ENCODE measurements at places on chromosomes 2 and 18. TPM values are rescaled to one million over a fixed set of nuclear protein-coding genes. Genes with fewer than 3 reads are reported as not detected.
A peak's percentile ranks its signal among the peaks of the same experiment; 100 is the strongest.

DNA sequence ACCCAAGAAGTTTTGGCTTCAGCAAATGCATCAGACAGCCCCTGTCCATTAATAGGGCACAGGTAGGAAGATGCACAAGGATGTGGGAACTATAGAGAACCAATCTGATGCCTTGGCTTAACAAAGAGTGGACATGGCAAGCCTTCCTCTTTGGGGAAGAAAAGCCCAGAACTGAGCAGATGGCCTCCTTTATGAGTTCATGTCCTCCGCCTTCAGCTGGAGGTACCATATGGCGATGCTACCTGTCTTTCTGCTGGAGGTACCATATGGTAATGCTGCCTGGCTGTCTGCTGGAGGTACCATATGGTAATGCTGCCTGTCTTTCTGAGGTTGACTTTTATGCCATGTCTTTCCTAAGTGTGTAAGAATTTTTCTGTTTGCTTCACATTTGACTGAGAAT, 6.0 kb downstream of the RETREG2 start:
- H3K4me1 ChIP-seq = no peaks in the 10 kb centered on the region
- no peak overlapping the region for H3K27ac ChIP-seq
- H3K4me3 ChIP-seq = no peak overlapping the region
- no peaks in the 10 kb centered on the region for H3K27me3 ChIP-seq
- H3K36me3 ChIP-seq = peaks cover 46% of the 10 kb centered on the region
- DNase-seq = no peak

- DNase-seq = no peak
- peak overlapping the region; percentile 2 for H3K4me3 ChIP-seq
- no peaks in the 10 kb centered on the region for H3K36me3 ChIP-seq
- H3K27ac ChIP-seq = peak overlapping the region; percentile 41
- H3K27me3 ChIP-seq = no peaks in the 10 kb centered on the region
- no peaks in the 10 kb centered on the region for H3K4me1 ChIP-seq
Observed at GRCh38 chr2:37414470-37414949, 70.1 kb downstream of the QPCT start.

- no peaks in the 10 kb centered on the region for H3K36me3 ChIP-seq
- no peak overlapping the region for H3K4me3 ChIP-seq
Observed at GRCh38 chr2:222248256-222248655, 50.5 kb downstream of the PAX3 start.

DNA sequence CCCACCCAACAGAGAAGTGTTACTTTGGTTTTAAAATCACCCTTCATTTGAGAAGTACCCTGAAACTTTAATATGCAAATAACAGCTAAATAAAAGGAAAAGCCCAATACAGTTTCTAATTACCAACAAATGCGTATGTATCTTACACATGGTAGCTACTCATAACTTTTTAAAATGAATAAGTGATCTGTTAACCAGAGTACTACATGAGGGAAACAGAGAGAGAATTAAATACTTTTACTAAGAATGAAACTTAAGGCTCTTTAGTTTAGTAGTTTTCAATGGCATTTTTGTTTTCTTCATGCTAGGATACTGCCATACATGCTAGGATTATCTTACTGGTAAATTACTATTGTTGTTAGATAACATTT, 39.1 kb upstream of the NABP1 start:
- H3K36me3 ChIP-seq = no peaks in the 10 kb centered on the region
- H3K4me1 ChIP-seq = no peaks in the 10 kb centered on the region
- no peak overlapping the region for H3K4me3 ChIP-seq
- no peak for DNase-seq
- no peak overlapping the region for H3K27ac ChIP-seq
- H3K27me3 ChIP-seq = no peaks in the 10 kb centered on the region

DNA sequence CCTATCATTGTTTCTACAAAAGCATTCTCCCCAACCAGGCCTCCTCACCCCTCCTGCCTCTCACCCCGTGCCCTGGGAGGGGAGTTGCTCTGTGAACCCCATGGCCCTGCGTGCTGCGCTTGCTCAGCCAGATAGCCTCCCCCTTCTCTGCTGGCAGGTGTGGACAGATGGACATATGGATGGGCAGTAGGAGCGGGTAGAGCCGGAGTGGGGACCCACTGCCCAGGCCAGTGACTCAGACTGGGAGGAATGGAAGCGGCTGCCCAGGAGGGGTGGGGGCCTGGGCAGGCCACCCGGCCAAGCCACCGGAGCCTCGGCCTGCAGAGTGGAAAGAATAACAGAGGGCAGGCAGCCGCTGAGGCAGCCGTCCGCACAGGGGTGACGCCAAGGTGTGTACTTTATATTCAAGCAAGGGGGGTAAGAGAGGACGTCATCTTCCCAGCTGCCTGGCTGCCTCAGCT, 8.7 kb downstream of the CYP26B1 start:
- no peak overlapping the region for H3K4me3 ChIP-seq
- no peak for DNase-seq
- no peak overlapping the region for H3K27ac ChIP-seq
- no peaks in the 10 kb centered on the region for H3K4me1 ChIP-seq

CROCC2 gene
- total RNA-seq = not detected

DNA sequence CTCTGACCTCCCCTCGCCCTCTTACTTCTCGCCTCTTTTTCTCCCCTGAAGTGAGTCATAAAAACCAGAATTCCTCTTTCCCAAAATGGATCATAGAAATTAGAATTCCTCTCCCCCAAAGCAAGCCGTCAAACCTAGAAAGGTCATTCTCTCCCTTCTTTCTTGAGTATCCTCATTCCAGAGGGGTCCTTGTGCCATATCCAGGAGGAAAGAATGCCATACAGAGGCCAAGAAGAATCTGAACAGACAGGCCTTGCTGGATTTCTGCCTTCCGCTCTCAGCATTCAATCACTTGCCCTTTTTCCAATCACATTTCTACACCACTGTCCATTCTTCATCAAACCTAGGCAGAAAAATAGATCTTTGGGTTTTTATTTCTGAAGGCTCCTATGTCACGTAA, 31.1 kb upstream of the MAPK4 start:
- no peaks in the 10 kb centered on the region for H3K36me3 ChIP-seq
- H3K4me3 ChIP-seq = no peak overlapping the region
- no peak for DNase-seq
- no peaks in the 10 kb centered on the region for H3K4me1 ChIP-seq
- H3K27me3 ChIP-seq = no peaks in the 10 kb centered on the region
- no peak overlapping the region for H3K27ac ChIP-seq

DNA sequence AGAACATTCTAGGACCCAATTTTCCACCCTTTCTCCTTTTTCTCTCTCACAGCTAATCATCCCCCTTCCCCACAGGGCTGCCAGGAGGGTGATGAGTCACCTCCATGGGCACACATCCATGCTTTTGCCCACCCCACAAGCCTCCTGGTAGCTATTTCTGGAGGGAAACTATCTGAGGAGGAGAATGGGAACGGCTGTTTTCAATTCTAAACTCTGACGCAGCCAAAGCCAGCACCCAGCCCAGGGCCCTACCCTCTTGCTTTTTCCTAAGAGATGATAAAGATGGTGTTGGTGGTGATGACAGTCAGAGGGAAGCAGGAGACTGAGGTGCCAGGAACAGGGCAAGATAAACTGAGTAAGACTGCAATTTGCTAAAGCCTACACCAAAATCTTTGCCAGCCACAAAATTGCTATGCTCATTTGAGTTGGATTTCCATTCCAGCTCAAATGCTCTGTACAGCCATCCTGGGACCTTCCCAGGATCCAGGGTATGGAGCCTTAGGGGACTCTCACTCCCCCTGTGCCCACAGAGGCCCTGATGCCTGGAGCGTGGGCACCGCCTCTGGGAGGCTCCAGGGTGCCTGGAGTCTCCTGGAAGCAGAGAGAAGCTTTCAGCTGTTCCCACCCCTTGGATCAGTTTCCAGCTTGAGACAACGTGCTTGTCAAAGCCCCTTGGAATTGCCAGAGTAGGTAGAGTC, 62.0 kb upstream of the FZD7 start:
- H3K4me3 ChIP-seq = no peak overlapping the region
- H3K27me3 ChIP-seq = no peaks in the 10 kb centered on the region
- DNase-seq = no peak
- H3K4me1 ChIP-seq = peaks cover 25% of the 10 kb centered on the region

SERPINB3 gene
- total RNA-seq = not detected

DNA sequence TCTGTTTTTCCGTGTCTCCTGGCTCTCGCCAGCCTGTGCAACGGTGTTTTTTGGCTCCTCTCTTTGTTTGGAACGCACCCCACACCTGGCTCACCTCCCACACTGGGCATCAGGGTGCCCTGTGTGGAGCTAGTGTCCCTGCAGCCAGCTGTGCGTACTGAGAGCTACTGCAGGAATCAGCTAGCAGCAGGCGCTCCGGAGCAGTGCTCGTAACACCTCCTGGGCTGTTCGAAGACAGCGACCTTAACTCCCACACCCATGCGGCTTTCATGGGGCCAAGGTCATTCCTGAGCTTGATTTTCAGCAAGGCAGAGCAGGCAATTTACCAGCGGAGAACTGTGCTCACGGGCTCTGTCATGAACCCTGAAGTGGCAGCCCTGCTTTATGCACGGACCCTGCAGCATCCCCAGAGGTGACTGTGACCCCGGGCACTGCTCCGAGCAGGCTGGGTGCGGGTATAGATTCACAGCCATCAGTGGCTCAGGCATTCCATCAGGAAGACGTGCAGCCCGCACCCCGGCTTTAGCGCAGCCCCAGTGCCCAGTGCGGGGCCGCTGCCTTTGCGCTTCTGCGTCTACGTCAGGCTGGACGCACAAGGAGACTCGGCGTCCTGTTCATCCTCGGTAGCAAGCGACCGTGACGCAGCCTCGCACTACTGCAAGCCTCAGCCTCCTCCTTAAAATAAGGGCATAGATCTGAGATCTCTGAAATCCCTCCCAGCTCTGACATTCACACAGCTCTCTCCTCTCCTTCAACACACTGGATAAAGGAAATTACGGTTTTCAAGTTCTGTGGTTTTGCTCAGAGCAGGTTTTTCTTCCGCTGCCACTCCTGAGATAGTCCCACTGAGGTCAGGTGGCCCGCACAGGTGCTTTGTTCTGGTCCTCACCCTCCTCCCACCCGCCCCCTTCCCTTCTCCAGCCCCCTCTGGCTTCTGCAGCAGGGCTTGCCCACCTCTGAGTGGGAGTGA, 58.2 kb downstream of the ADI1 start:
- DNase-seq = no peak
- no peak overlapping the region for H3K4me3 ChIP-seq
- peaks cover 57% of the 10 kb centered on the region for H3K4me1 ChIP-seq
- H3K27ac ChIP-seq = peak overlapping the region; percentile 90

SCN1A gene
- not detected for total RNA-seq

TPRKB gene
- 28.3 TPM for total RNA-seq

DNA sequence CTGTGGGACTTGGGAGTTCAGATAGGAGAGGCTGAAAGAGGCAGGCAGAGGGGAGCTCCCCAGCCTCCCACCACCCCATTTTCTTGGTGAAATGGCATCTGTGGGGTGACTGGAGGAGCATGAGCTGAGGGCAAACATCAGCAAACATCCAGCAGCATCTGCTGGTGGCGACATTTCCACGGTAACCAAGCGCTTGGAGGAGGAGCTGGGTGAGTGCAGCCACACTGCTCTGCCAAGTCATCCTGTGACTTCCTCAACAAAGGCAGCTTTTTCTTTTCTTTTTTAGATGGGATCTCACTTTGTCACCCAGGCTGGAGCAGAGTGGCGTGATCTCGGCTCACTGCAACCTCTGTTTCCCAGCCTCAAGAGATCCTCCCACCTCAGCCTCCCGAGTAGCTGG, 5.6 kb downstream of the TXNL4A start:
- H3K36me3 ChIP-seq = no peaks in the 10 kb centered on the region
- H3K27me3 ChIP-seq = no peaks in the 10 kb centered on the region
- no peak overlapping the region for H3K4me3 ChIP-seq
- H3K27ac ChIP-seq = no peak overlapping the region
- DNase-seq = no peak

HSPE1 gene
- total RNA-seq = 122 TPM

TMSB10 gene
- total RNA-seq = 1,113 TPM

DNA sequence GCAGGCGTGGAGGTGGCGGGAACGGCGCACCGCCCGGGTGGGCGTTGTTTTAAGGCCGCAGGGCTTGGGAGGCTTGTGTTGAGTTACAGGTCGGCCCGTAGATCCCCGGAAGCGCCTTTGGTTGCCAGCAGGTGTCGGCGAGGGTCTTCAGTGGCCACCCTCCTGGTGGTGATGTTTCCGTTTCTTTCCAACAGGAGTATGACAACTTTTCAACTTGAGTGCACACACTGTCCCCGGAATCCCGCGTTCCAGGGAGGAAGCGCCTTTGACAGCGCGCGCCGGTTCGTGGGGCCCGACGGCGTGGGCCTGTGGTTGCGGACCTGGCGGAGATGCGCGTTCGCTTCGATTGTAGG, 1.0 kb upstream of the HDAC4 start:
- H3K27me3 ChIP-seq = no peaks in the 10 kb centered on the region
- peaks cover 24% of the 10 kb centered on the region for H3K4me1 ChIP-seq
- no peaks in the 10 kb centered on the region for H3K36me3 ChIP-seq
- peak overlapping the region; percentile 100 for H3K27ac ChIP-seq

BCL11A gene
- total RNA-seq = 3.3 TPM

BIN1 gene
- 7.6 TPM for total RNA-seq

ZNF532 gene
- 53.1 TPM for total RNA-seq

GRCh38 chr2:152322222-152322621, 12.8 kb upstream of the FMNL2 start:
- H3K4me3 ChIP-seq = no peak overlapping the region
- H3K27me3 ChIP-seq = no peaks in the 10 kb centered on the region
- no peak for DNase-seq
- no peaks in the 10 kb centered on the region for H3K4me1 ChIP-seq

CYP27A1 gene
- 17.2 TPM for total RNA-seq

GRCh38 chr2:191165176-191165643, 14.4 kb upstream of the STAT4 start:
- peak overlapping the region; percentile 66 for H3K27ac ChIP-seq
- peaks cover 5% of the 10 kb centered on the region for H3K4me1 ChIP-seq
- no peak overlapping the region for H3K4me3 ChIP-seq
- H3K27me3 ChIP-seq = no peaks in the 10 kb centered on the region
- DNase-seq = no peak
- H3K36me3 ChIP-seq = no peaks in the 10 kb centered on the region

DNA sequence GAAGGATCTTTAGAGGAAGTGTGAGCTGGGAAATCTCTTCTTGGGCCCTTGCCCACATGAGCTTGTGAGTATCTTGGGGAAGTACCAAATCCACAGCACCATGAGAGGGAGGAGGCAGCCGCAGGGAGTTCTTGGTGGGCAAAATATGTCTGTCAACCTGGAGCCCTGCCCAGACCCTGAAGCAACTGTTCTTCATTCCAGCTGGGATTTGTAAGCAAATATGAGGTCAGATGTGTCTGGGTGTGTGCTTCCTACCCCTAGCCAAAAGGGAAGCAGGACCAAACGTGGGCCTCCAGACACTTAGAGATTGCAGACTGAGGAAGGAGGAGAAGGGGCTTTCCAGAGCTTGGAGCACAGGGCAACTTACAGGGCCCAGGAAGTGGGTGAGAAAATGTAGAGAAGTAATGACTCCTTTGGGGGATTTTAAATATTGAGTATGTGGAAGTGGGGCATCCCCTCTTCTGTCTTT, 41.9 kb downstream of the TMEM247 start:
- no peaks in the 10 kb centered on the region for H3K36me3 ChIP-seq
- peak; percentile 92 for DNase-seq
- H3K27ac ChIP-seq = peak overlapping the region; percentile 62
- no peak overlapping the region for H3K4me3 ChIP-seq
- no peaks in the 10 kb centered on the region for H3K4me1 ChIP-seq

- no peak for DNase-seq
- H3K27me3 ChIP-seq = no peaks in the 10 kb centered on the region
- no peak overlapping the region for H3K4me3 ChIP-seq
- H3K4me1 ChIP-seq = no peaks in the 10 kb centered on the region
- H3K27ac ChIP-seq = no peak overlapping the region
Observed at GRCh38 chr18:35716169-35716831, 134.8 kb downstream of the GALNT1 start.

MLPH gene
- 108 TPM for total RNA-seq

TRIM54 gene
- 97.2 TPM for total RNA-seq

TEKT4 gene
- not detected for total RNA-seq

Data from right atrium auricular region (tissue), 2 donors.